ENCODE measurements at places on chromosomes 11 and 22. TPM values are rescaled to one million over a fixed set of nuclear protein-coding genes. Genes with fewer than 3 reads are reported as not detected.

Gene CAPN5
- 10.0 TPM for polyA plus RNA-seq

Gene CFAP68
- 50.2 TPM for polyA plus RNA-seq

Gene FHIP1B
- polyA plus RNA-seq, result 35.9 TPM

Gene CAT
- 56.7 TPM for polyA plus RNA-seq

Gene YAP1
- polyA plus RNA-seq, result 48.4 TPM
